NCI-H1105 (cell line): ENCODE measurements at places on chromosomes 2 and 18.

- DNase-seq = no peak
Measured at GRCh38 chr18:34632321-34632720, 77.8 kb upstream of the DTNA start.

DNA sequence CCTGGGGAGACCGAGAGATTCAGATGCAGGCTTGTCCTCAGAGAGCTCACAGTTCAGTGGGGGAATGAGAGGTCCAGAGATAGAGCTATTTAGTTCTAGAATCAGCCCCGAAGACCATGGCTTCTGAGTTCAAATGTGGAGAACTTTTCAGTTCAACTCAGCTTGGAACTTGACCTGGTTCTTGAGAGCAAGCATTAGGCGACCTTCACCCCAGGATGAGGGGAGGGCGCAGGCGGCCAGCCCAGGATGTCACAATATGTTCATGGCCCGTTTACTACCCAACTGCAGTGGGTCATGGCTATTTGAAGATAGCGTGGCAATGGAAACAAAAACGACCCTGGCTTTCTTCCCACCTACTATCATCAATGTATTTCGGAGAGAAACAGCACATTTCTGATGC lies 33.8 kb downstream of the DCDC2C start:
- DNase-seq = no peak

DNA sequence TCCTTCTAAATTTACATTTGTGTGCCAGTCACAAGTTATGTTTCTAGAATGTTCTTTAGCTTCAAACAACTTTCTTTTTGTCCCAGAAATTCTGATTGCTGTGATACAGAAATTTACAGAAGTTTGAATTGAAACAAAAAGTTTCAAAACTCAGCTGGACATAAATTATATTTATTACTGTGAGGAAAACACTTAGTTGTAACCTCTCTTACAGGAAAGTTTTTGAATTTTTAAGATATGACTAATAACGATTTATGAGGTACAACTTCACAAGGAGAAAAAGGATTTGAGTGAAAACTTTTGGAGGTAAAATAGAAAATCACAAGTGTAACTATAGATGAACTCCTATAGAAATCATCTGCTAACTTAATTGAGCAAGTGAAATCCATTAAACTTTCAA lies 205.3 kb downstream of the TMEM247 start:
- DNase-seq = no peak

- DNase-seq = no peak
Measured at GRCh38 chr2:171447675-171448074, 13.6 kb downstream of the DCAF17 start.

DNA sequence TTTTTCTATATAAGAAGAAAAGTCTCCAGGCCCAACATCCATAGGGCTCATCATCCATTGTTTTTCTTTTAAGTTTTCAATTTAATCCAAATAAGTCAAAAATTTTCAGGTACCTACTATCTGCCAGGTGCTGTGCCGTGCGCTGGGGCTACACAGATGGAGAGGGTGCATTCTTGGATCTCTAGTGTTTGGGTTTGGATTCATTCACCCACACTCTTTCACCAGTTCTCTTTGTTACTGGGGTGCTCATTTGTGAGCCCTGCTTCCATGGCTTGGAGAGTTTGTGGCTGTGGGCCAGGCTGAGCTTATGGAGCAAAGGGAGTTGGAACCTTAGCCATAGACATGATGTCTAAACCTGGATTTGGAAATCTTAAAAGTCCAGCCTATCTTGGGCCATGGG lies 51.0 kb downstream of the CDK15 start:
- DNase-seq = no peak

GRCh38 chr2:222653280-222653679 lies 2.6 kb downstream of the FARSB start:
- no peak for DNase-seq

- no peak for DNase-seq
Measured at GRCh38 chr2:941871-942270, 8.8 kb upstream of the SNTG2 start.

GRCh38 chr18:57466307-57466706 lies 31.1 kb downstream of the ONECUT2 start:
- DNase-seq = no peak

- DNase-seq = no peak
Measured at GRCh38 chr18:55220523-55220922, 261.3 kb upstream of the CCDC68 start.

GRCh38 chr2:219104107-219105035 lies 43.6 kb upstream of the IHH start:
- peak; percentile 7 for DNase-seq

DNA sequence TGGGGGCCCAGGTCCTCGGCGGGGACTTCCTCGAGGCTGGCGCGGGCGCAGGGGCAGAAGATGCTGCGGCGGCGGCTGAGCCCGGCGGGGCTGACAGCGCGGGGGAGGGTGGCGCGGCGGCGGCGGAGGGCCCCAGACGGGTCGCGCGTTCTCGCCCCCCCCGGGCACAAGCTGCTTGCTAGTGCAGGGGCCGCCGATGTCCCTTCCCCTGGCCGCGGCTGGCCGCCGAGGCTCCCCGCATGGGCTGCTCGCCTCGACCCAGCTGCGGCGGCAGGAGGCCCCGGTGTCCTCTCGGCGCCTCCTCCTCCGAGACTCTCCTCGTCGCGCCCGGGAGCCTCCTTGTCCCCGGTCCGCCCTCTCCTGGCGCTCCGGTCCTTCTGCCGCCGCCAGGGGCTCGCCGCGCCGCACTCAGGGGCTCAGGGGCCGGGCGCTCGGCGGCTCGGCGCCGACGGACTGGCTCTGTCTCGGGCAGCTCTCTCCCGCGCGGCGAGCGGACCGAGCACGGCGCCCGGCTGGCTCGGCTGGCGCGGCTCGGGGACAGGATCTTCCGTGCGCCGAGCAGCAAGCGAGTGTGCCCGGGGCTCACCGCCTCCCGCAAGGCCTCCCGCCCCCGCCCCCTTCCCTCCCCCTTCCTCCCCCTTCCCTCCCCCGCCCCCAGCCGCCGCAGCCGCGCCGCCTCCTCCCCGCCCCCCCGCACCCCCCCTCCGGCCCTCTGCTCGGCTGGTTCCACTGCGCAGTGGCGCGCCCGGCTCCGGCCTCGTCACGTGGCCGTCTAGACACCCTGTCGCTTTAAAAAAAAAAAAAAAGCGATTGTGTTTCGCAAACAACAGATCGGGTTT lies 902 bp upstream of the SMAD7 start:
- DNase-seq = peak; percentile 82

GRCh38 chr18:22001912-22002487 lies 167.4 kb upstream of the GATA6 start:
- DNase-seq = no peak

GRCh38 chr2:216215658-216216390 lies 106.7 kb downstream of the XRCC5 start:
- DNase-seq = no peak
